AML-193 (cell line): ENCODE measurements at places on chromosomes 6 and 20.
A peak's percentile ranks its signal among the peaks of the same experiment; 100 is the strongest.

GRCh38 chr6:33633462-33634158 lies 12.5 kb downstream of the ITPR3 start:
- peak; percentile 13 for DNase-seq

- DNase-seq, result no peak
Measured at GRCh38 chr20:47347661-47348435, 8.7 kb downstream of the ZMYND8 start.

GRCh38 chr6:43812850-43813578 lies 43.0 kb downstream of the VEGFA start:
- DNase-seq, result no peak

- DNase-seq, result no peak
Measured at GRCh38 chr20:6381887-6382286, 259.1 kb upstream of the FERMT1 start.

- DNase-seq, result no peak
Measured at GRCh38 chr6:140979642-140980091, 1153.1 kb upstream of the GJE1 start.

DNA sequence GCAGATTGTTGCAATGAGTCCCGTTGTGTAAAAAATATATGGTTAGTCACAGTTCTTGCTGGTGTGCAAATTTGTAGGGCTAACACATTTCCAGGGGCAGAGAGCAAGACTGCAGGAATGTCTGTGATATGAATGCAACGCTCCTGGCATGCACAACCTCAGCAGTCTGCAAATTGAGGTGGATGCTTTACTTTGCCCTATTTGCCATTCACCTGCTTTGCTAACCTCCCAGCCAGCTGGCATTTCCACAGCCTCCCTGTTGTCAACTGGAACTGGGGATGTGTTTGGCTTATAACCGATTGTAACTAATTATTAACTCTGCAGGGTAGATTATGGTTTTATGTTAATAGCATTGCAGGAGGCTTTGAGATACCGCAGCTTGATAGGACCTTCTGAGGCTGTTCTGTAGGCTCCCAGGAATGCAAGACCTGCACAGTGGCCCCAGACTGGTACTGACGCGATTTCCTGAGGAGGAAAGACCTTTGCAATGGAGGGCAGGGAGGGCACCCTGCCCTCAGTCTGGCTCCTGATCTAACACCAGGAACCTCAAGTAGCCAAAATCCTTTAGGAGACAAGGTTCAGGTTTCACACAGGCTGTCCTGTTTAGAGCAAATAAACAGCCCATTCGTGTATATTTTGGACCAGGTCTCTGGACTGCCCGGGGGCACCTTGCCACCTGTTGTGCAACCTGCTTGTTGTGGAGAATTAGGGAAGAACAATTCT lies 53.4 kb downstream of the EDN1 start:
- no peak for DNase-seq

DNA sequence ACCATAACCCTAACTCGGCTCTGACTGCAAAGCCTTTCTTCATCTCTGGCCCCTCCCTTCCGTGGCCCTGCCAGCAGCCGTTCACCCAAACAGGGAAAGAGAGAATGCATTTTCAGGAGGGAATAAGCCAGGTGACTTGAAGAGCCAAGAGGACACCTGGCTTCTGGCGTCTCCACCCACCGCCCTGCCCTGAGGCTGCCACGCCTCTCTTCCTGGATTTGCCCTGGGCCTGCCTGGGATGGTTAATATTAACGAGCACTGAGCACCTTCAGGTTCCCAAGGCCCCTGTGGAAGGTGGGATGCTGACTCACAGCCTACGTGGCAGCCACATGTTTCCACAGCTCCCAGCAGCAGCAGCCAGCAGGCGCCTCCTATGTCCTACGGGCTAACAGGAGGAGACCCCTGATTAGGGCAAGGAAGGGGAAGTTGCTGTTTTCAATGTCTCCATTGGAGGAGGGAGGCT lies 138.0 kb upstream of the RREB1 start:
- DNase-seq, result no peak

GRCh38 chr20:62811720-62812119 lies 5.1 kb upstream of the COL9A3 start:
- DNase-seq, result no peak

GRCh38 chr20:18004384-18005031 lies 35.7 kb downstream of the MGME1 start:
- DNase-seq, result no peak

GRCh38 chr20:46004889-46005473 lies 3.7 kb upstream of the MMP9 start:
- DNase-seq, result peak; percentile 90

GRCh38 chr20:17725094-17725835 lies 25.5 kb downstream of the BANF2 start:
- no peak for DNase-seq

DNA sequence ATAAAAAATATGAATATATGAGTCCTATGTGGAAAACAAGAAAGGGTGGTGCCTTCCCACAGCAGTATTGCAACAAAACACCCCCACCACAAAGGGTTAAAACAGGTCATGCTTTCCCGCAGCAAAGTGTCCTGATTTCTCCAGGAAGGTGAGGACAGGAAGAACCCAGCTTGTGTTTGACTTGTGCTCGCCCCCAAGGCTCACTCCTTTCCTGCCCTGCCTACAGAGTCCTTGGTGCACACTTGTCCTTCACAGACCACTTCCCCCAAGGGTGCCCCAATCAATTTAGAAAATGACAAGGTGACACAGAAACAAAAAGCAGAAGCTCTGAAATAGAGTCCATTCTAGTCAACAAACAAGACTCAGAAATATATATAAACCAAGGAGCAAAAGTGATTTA lies 237.4 kb downstream of the PTPRK start:
- DNase-seq, result no peak

DNA sequence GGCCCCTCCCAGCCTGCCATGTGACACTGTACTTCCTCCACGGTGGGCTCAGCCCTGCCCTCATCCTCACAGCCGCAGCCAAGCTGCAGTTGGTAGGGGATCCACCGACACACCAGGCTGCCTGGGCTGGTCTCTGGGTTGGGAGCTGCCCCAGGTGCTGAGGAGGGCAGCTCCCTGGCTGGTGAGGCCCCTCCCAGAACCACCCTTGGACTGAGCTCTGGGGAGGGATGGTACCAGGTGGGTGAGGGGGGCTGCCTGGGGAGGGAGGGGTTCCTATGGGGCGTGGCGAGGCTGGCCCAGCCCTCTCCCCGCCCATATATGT lies 185 bp upstream of the TNFRSF6B start:
- DNase-seq, result no peak

GRCh38 chr20:18837718-18838117 lies 24.1 kb downstream of the SCP2D1 start:
- DNase-seq, result no peak

DNA sequence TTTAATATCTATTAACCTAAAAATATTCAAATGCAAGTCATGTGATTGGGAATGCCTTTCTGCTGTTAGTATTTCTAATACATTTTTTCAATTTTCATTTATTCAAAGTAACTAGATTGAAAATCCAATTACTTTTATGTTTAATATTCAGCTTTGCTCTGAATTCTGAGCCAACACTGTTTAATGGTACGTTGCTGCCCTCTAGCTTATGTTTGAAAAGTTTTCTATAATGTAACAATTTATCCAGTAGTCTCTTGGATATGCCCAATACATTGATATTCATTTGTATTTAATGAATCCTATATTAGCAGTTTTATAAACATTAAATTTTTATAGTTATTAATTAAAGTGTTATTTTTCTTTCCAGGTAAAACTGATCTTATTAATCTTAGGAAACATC lies 47.4 kb downstream of the LGSN start:
- DNase-seq, result peak; percentile 76

- DNase-seq, result no peak
Measured at GRCh38 chr6:78770765-78771164, 96.6 kb upstream of the IRAK1BP1 start.

DNA sequence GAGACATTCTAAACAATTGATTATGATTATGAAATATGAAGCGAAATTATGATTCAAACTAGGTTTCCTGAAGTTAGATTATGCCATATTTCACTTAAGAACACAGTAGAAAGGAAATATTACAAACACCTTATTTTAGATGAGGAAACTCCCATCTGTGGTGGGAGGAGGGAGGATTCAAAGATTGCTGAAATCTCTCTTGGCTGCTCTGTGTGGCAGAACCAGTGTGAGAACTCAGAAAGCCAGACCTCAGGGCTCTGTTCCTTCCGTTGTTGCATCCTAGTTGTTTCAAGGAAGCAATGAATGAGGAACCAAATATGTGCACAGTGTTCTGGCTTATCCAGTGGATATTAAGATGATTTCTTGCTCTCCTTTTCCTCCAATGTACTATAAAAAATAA lies 2.1 kb downstream of the TAAR5 start:
- peak; percentile 96 for DNase-seq

- peak; percentile 24 for DNase-seq
Measured at GRCh38 chr6:83193747-83194566, 800 bp downstream of the RWDD2A start.

- no peak for DNase-seq
Measured at GRCh38 chr6:8113131-8113654, 10.8 kb upstream of the EEF1E1 start.

- DNase-seq, result no peak
Measured at GRCh38 chr6:147238164-147238563, 33.9 kb downstream of the STXBP5 start.

DNA sequence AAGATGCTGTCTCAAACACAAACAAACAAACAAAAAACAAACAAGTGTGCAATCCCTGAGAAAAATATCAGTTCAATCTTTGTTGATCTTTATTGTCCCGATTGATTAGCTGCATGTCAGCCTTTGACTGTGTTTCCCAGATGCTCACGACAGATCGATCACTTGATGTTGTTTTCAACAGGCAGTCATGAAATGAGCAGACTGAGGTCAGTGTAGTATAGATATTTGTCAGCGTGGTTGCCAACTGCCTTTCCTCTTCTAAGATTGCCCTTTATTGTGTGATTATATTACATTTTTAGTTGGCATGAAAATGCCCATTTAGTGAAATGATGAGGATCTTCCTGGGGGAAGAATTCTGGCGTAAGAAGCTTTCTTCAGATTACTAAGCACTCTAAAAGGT lies 25.6 kb downstream of the UTRN start:
- DNase-seq, result no peak

GRCh38 chr6:129454488-129454887 lies 255.5 kb downstream of the ARHGAP18 start:
- peak; percentile 95 for DNase-seq

- no peak for DNase-seq
Measured at GRCh38 chr20:57426271-57426689, 35.1 kb downstream of the RBM38 start.

GRCh38 chr6:8905757-8906156 lies 470.4 kb upstream of the SLC35B3 start:
- no peak for DNase-seq

DNA sequence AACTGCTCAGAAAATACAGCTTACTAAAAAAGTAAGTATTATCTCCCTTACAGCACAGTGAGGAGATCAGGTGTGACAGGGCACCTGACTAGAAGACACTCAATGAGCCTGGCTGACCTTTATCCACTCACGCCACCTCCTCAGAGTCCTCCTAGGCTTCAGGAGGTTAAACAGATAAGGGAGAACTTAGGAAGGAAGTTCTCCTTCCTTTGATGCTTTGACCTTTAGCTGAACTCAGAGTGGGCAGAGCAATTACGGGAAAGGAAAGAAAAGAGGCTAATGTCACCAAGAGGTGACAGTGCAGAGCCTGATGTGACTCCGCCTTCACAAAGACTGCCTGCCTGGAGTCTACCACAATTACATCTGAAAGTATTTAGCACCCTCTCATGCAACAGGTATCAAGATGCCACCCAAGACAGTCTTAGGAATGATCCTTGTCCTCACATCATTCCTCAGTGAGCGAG lies 36.7 kb downstream of the MAN1A1 start:
- peak; percentile 15 for DNase-seq

DNA sequence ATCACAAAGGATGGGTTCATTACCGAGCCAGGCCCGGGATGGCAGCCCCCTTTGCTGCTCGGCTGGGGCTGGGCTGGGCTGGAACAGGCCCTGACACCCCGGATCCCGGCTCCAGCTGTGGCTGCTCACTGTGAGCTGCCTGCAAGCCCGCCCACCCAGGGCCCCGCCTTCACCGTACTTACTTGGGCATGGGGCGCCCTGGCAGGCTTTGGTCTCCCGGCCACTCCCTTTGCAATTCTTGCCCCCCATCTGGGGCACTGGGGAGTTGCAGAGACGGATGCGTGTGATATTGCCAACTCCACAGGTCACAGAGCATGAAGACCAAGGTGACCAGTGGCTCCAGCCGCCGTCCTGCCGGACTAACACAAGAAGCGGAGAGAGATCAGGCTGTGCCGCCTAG lies 16.7 kb downstream of the THBS2 start:
- DNase-seq, result no peak

- no peak for DNase-seq
Measured at GRCh38 chr6:108707328-108707976, 140.8 kb upstream of the ARMC2 start.

GRCh38 chr6:29553268-29554057 lies 6.1 kb downstream of the UBD start:
- DNase-seq, result no peak

- no peak for DNase-seq
Measured at GRCh38 chr6:52538252-52538900, 38.5 kb downstream of the TRAM2 start.

DNA sequence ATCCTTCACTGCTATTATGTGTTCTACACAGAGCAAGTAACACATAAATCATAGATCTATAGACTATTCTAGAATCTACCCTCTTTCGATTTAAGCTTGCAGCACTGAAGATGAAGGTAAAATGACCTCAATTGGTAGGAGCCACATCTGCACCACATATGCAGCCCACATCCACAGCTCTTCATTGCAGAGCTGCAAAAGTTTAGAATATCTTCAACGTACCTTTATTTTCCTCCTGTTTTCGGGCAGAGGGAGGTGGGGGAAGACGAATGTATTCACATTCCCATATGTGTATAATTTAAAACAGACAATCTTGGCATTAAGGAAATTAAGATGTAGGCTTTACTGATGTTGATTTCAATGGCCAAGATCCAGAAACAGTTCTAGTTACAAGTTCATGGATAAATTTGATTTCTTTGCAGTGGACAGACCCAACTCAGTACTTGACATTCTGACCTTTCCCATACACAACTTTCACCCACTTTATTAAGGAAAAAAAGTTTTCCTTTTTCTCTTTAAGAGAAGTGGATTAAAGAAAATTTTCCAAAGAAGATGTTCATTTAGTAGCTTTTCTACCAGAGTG lies 14.0 kb downstream of the EPB41L2 start:
- no peak for DNase-seq

- peak; percentile 95 for DNase-seq
Measured at GRCh38 chr6:6886171-6886885, 221.4 kb upstream of the RREB1 start.

- no peak for DNase-seq
Measured at GRCh38 chr20:63737945-63738686, 1.5 kb upstream of the SLC2A4RG start.

GRCh38 chr6:167934426-167934864 lies 63.0 kb upstream of the KIF25 start:
- DNase-seq, result no peak

DNA sequence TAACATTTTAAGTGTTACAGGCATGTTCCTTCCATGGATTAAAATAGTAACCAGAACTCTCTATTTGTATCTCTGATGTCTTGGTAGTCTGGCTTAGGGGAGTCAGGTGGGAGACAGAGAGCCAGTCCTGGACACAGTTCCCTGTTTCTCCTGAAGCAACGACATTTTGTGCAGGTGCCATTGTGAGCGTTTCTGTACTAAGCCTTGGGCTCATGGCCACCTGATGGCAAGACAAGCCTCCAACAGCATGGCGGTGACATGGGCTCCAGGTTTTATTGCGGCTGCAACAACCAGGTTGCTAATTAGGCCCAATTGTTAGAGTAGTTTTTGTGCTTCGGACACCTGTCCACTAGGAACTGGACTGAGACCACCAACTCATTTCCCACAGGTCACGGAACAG lies 105.3 kb downstream of the PRDM13 start:
- no peak for DNase-seq

GRCh38 chr20:22385602-22386305 lies 198.6 kb downstream of the FOXA2 start:
- no peak for DNase-seq
